H4 (cell line): ENCODE measurements at places on chromosomes 6 and 20. TPM values are rescaled to one million over a fixed set of nuclear protein-coding genes. Genes with fewer than 3 reads are reported as not detected.

- no peak for DNase-seq
Measured at GRCh38 chr6:105492706-105493673, 90.1 kb upstream of the PREP start.

- no peak for DNase-seq
Measured at GRCh38 chr6:136335736-136336363, 46.2 kb upstream of the BCLAF1 start.

DNA sequence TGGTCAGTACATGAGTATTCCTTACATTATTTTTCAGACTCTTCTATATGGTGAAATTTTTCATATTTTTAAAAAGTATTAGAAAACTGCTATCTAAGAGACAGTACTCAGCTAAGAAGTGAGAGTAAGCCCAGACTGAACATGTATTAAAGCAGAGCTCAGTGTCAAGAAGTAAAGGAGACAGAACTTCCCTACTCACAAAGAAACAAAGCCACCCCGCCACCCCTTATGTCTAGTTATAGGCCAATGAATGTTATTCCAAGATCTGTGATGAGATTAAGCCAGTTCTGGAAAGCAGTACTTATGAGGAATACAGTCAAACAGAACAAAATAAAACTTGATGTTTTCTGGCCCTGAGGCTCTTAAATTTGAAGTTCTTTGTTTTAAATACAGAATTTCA, 114.5 kb downstream of the RNGTT start:
- DNase-seq: no peak

Gene MUC21
- total RNA-seq: not detected in 2 replicates

Gene MAP7
- total RNA-seq: 1.0 and 1.3 TPM in 2 replicates

Gene MAP3K5
- total RNA-seq: 2.1 and 2.2 TPM in 2 replicates

Gene DEFB132
- total RNA-seq: not detected in 2 replicates

Gene AIF1
- total RNA-seq: not detected in 2 replicates

Gene SPAG4
- 0.45 TPM in 1 of 2 replicates, not detected in the other for total RNA-seq

Gene FHL5
- total RNA-seq: not detected in 2 replicates

Gene DBNDD2
- total RNA-seq: 2.7 and 3.8 TPM in 2 replicates

Gene BFSP1
- total RNA-seq: 8.2 and 12.3 TPM in 2 replicates

Gene TMEM170B
- total RNA-seq: 0.95 and 1.3 TPM in 2 replicates

DNA sequence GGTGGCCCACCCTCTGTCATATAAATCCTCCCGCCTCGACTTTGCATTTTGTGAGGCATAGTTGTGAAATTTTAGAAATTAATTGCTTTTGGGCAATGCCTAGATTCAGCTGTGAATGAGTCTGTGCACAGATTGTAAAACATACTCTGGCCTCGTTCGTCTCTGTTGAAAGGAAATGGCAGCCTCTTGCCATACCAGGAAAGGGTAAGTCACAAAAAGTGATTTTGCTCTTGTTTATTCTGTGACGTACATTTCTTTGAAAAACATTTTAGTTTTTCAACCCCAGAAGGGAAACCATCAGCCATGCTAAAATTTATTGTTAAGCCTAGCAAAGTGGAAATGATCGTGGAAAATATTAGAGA, 15.3 kb upstream of the EXOC2 start:
- DNase-seq: no peak

Gene ADGRF1
- 0.17 TPM in 1 of 2 replicates, not detected in the other for total RNA-seq

- no peak for DNase-seq
Measured at GRCh38 chr20:45105317-45105716, 4.4 kb upstream of the KCNS1 start.

- no peak for DNase-seq
Measured at GRCh38 chr20:5705827-5706226, 44.4 kb upstream of the SHLD1 start.

Gene PROKR2
- total RNA-seq: not detected in 2 replicates

- DNase-seq: no peak
Measured at GRCh38 chr6:10382728-10383330, 32.0 kb downstream of the TFAP2A start.

- no peak for DNase-seq
Measured at GRCh38 chr20:46694484-46694883, 5.2 kb upstream of the TP53RK start.

GRCh38 chr6:36642913-36643817, 35.3 kb upstream of the CDKN1A start:
- peak; percentile 77 for DNase-seq

Gene CDSN
- total RNA-seq: not detected in 2 replicates

- peak; percentile 75 for DNase-seq
Measured at GRCh38 chr6:71288228-71289038, at the start of gene OGFRL1. Gene OGFRL1 (plus strand): TSS chr6:71288811. CDS start chr6:71288937, 126 bp downstream.

GRCh38 chr6:104698979-104699378, 160.7 kb downstream of the HACE1 start:
- DNase-seq: no peak

DNA sequence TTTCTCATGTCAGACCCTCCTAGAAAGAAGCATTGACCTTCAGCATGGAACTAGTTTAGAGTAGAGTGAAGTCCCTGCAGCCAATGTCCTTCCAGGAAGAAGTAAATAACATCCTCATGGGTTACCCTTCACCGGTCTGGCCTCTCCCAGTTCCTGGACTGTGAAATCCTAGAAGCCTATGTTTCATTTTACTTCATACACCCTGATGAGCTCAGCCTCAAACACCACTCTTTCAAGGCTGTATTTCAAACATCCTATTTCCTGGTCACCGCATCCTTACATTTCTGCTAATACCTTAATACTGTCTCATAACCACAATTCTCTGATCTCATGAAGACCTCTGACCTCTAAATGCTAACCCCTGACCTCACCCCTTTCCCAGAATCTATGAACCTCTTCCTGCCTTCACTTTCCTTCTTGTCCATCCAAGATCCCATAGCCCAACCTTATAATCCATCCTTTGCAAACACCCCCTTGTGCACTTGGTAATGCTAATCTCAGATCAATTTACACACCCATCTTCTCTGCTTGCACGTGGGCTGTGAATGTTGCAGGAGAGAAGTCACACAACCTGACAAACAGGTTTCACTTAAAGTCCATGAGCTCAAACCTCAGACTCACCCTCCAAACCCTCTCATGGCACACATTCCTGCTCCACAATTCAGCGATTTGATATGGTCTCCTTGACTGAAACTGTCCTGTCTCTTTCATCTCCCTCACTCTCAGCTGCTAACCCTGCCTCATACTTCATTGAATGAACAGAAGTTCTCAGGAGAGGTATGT, 30.2 kb downstream of the SLC2A10 start:
- DNase-seq: no peak

DNA sequence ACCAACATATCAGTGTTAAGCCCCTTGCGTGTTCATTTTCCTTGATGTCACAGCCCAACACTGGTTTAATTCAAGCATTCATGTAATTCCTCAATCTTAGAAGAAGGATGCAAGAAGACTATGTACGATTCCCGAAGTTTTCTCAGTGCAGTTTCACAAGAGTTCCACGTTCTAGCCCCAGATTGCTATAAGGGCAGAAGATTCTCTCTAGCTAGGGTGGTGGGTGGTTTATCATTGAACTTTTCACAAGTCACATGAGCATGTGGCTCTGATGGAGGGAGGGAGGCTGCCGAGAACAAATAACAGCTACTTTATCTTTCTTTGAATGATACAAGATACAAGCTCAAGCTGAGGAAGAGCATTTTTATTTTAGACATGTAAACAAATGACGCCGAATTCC, 71.9 kb upstream of the NHSL1 start:
- no peak for DNase-seq

Gene PSORS1C2
- total RNA-seq: not detected in 2 replicates

DNA sequence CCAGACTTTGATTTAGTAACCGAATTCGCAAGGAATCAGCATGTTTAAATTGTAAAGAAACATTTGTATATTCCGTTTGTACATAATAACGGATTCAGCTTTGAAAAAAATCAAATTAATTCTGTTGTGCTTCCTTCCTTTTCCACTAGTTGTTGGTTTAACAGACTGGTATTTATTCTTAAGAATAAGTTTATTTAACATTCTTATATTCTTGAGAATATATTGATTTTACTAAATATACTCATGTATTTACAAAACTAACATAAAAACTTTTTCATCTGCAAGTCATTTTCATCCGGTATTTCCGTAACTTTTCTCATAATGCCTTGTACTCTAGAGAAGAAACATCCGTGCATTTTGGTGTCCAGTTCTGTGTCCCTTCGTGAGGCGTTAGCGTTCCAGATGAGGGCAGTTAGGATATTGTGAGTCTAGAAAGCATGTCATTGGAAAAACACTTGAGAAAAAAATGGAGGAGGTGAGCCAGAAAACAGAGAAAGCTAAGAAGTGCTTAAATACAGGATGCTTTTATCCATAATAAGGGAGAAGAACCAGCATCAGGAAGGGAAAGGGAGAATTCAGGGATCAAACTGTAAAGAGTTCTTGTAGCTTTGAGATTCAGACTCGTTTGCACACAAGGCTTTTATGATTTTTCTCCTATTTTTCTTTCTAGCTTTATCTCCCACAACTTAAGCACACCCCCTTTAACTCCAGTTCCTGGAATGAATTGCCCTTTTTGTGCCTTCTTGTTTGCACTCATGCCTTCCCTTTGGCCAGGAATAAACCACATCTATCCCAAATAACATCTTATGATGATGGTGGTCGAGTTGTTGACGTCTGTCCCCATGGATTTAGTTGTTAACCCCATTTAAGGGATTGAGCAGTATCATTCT, 1.8 kb downstream of the WRNIP1 start:
- DNase-seq: no peak

DNA sequence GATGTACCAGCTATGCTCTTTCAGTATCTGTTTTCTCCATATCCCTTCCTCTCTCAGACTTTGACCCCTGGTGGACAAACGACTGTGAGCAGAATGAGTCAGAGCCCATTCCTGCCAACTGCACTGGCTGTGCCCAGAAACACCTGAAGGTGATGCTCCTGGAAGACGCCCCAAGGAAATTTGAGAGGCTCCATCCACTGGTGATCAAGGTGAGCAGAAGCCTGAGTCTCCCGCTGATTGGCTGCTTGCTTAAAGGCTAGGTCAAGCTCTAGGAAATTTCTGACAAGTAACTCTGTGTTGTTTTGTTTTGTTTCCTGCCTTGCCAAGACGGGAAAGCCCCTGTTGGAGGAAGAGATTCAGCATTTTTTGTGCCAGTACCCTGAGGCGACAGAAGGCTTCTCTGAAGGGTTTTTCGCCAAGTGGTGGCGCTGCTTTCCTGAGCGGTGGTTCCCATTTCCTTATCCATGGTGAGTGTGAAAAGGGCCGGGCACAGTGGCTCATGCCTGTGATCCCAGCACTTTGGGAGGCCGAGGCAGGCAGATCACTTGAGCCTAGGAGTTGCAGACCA, 28.6 kb downstream of the C6orf89 start:
- peak; percentile 27 for DNase-seq

DNA sequence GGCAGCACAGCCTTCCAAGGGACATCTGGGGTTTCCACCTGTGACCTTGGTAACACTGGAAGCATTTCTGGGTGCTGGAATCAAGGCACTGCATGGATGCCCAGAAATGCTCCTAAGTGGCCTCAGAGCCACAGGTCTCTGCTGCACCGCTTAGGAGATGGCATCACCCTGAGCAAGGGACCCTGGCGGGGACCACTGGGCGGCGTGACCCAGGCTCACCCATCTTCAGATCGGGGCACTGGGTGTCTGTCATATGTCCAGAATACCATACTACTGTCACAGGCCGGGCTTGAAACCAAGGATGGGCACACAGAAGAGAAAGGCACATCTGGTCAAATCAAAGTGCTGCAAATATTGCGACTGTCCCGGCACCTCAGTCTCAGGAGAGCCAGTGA, 45.9 kb downstream of the SSR1 start:
- DNase-seq: no peak

- no peak for DNase-seq
Measured at GRCh38 chr6:140460267-140460666, 1085.8 kb upstream of the CITED2 start.

GRCh38 chr6:38573801-38574395, 65.8 kb downstream of the BTBD9 start:
- no peak for DNase-seq

Gene KIF6
- total RNA-seq: 2.0 and 2.2 TPM in 2 replicates

Gene RALY
- total RNA-seq: 77.6 and 92.6 TPM in 2 replicates

Gene PRR18
- total RNA-seq: not detected in 2 replicates

Gene CPXM1
- not detected in 2 replicates for total RNA-seq

GRCh38 chr6:8194490-8194889, 92.1 kb upstream of the EEF1E1 start:
- DNase-seq: no peak

Gene HLA-DOA
- 0.14 TPM in 1 of 2 replicates, not detected in the other for total RNA-seq

Gene TRIM40
- total RNA-seq: not detected in 2 replicates

Gene JPH2
- total RNA-seq: 0.15 TPM in 1 of 2 replicates, not detected in the other

DNA sequence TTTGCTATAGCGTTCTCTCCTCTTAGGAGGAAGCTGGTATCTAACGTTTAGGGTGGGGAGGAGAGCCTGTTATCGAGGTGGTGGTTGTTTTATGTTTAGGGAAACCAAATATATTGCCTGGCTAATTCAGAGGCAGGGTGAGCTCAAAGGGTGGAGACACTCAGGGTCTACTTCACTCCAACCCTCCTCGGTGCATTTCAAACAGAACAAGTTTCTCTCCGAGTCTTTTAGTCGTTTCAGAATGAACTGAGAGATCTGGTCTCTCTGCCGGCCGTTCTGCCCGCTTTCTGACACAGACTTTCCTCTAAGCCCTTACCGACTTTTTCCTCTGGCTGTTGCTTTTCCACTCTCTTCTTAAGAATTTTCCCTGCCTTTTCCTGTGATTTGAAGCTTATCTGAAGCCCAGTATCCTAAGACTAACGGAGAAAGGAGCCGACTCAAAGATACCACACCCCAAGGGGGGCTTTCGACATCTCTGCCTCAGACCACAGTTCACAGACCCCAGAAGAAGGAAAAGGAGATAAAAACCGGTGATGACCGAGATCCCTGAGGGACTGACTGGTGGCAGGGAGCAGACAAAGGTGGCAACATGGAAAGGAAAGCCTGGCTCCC, 865 bp downstream of the STK38 start:
- DNase-seq: no peak
